Cardiac muscle cell (in vitro differentiated cells and primary cell): ENCODE measurements at places on chromosomes 16 and 17. TPM values are rescaled to one million over a fixed set of nuclear protein-coding genes. Genes with fewer than 3 reads are reported as not detected.
A peak's percentile ranks its signal among the peaks of the same experiment; 100 is the strongest.

DNA sequence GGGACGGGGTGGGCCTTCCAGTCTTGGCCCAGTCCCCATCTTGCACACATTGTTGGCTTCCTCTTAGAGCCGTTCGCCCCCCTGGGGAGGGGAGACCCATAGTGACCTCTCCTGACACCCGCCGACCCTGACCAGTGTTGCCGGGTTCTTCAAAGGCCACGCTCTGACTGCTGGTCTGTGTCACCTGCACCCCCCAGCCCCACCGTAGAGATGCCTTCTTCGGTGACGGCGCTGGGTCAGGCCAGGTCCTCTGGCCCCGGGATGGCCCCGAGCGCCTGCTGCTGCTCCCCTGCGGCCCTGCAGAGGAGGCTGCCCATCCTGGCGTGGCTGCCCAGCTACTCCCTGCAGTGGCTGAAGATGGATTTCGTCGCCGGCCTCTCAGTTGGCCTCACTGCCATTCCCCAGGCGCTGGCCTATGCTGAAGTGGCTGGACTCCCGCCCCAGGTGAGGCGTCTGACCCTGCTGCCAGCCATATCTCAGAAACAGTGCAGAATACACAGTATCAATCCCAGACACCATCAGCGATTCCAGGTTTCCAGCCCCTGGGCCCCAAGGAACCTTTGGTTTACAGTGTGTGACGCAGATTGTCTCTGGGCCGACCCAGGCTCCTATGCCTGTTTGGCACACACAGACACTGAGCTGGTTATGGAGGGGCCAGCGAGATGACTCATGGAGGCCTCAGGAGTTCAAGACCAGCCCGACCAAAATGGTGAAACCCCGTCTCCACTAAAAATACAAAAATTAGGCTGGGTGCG is 1.3 kb downstream of the SLC26A11 start:
- DNase-seq = no peak

Gene FNDC8
- total RNA-seq = not detected in 2 replicates

Gene HSD11B2
- 0.28 and 0.36 TPM in 2 replicates for total RNA-seq

DNA sequence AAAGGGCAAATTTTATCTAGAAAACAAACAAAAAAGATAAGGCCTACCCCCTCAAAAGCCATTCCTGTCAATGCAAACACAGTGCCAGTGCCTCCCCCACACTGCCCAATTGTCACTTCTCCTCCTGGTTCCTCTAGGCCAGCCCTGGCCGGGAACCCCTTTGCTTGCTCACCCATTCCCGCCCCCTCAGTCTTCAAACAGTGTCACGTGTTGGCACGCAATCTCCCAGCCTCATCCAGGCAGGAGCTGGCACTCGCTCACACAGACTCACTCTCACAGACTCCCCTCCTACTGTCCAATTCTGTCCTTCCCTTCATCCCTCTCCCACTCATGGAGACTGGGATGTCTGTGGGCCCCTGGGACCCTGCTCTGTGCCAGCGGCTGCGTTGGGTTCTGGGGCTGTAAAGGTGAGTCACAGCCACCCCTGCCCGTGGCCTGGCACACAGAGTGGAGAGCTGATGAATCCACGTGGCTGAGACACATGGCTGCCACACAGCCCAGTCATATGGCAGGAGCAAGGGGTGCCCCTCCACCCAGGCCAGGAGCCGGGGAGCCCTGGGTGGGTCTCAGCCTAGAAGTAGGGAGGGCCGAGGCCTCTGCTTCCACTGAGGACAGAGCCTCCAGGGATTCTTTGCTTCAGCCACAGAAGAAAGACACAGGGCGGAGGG is 54.8 kb downstream of the VAC14 start:
- DNase-seq = peak; percentile 84

GRCh38 chr17:43760254-43760852 is 1.8 kb upstream of the SOST start:
- DNase-seq = peak; percentile 96

Gene IQCK
- total RNA-seq = 13.9 and 18.4 TPM in 2 replicates

GRCh38 chr16:68406458-68407152 is 41.7 kb downstream of the SMPD3 start:
- DNase-seq = no peak

GRCh38 chr17:70130289-70130688 is 39.0 kb upstream of the KCNJ2 start:
- no peak for DNase-seq

- peak; percentile 77 for DNase-seq
Observed at GRCh38 chr17:48012151-48012520, 25.5 kb downstream of the COPZ2 start.

Gene SGCA
- total RNA-seq = 57.5 and 63.3 TPM in 2 replicates

Gene PLLP
- 11.4 and 14.2 TPM in 2 replicates for total RNA-seq

GRCh38 chr17:42365136-42365535 is 23.1 kb downstream of the STAT3 start:
- no peak for DNase-seq

Gene HSPB9
- total RNA-seq = 0.06 and 0.67 TPM in 2 replicates

- DNase-seq = no peak
Observed at GRCh38 chr16:81697616-81698309, 81.3 kb upstream of the PLCG2 start.

DNA sequence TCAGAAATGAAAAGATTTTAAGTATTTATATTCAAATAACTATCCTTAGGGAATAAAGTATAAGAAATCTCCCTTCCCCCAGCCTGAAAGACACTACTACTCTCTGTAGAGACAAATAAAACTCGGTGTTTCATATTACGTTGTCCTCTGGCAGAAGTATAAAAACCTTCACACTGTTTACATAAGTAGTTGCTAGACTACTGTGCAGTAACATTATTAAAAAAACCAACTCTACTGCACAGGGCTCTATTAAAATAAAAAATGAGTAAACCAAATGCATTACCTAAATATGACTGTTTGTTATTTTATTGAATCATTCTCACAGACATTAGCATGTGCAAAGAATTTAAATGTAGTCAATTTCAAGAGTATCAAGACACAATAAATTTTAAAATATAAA is 67.4 kb downstream of the MED13 start:
- no peak for DNase-seq

DNA sequence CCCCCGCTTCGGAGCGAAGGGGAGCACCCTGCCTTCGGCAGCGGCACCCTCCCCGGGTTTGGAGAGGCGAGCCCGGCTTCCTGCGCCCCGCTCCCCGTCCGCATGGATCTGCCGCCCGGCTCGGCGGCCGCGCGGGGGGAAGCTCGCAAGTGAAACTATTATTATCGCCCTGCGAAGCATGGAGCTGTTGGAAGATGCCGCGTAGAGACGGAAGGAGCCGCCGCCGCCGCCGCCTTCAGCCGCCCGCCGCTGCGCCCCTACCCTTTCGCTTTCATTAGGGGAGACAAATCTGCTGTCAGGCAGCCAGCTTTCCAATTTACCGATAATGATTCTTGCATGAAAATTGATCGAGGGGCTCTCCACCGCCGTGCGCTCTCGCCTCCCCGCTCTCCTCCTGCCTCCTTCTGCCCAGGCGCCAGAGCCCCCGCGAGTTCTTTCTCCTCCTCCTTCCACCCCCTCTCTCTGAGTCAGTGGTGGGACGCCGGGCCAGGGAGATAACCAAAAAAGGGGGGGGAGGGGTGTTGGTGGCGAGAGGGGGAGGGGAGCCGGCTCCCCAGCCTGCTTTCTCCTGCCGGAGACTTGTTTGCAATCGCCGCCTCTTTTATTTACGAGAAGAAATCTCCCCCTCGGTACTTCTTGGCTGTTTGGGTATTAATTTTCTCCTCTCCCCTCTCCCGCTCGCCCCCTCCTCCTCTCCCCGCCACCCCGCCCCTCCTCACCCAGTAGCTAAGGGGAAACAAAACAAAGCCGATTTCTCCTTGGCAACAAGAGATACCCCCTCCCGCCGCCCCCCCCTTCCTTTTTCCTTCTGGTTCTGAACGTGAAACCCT is 58.0 kb upstream of the GSE1 start:
- DNase-seq = peak; percentile 86

Gene COX11
- total RNA-seq = 96.9 and 121 TPM in 2 replicates

Gene DNAAF1
- total RNA-seq = 0.51 and 1.3 TPM in 2 replicates

Gene FGF11
- 51.9 and 56.8 TPM in 2 replicates for total RNA-seq

- peak; percentile 69 for DNase-seq
Observed at GRCh38 chr17:74444406-74444805, 12.5 kb downstream of the GPRC5C start.

Gene OTOA
- 0.11 and 0.51 TPM in 2 replicates for total RNA-seq

DNA sequence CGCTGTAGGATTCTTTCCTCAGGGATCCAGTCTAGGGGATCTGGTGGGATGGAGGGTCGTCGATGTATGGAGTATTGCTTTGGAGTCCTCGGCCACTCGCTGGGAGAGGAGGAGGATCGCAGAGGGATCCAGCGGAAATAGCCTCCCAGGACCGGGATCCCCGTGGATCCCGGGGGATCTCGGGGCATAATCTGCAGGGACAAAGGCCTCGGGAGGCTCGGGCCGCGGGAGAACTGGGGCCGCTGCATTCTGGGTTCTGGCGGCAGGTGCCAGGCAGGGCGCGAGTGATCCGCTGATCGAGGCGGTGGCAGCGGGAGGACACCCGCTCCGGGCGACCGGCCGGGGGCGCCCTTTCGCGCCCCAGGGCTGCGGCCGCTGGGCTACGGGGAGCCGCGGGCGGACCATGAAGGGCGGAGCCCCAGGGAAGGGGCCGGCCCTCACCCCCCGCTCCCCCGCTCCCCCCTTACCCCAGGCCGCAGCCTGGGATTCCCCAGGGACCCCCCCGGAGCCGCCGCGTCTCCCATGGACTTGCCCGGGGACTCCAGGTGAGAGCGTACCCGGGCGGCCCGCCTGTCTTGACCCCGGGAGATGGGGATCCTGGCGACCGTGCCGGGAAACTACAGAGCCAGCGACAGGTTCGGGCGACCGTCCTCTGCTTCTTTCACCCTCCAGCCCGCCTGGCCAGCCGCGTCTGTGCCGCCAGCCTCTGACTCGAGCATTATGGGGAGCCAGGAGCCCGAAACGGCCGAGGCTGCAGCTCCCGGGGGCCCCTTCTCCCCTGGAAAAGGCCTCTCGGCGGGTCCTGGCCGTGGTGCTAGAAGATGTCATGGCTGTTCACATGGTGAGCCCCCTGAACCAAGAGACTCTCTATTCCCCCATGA is 604 bp downstream of the PRR14 start:
- peak; percentile 75 for DNase-seq

Gene MYH3
- total RNA-seq = 1.3 and 3.1 TPM in 2 replicates

Gene KRT40
- not detected in 2 replicates for total RNA-seq

Gene ADAD2
- total RNA-seq = 0.04 TPM in 1 of 2 replicates, not detected in the other

GRCh38 chr17:43766413-43767052 is 7.9 kb upstream of the SOST start:
- DNase-seq = peak; percentile 72

GRCh38 chr17:56653877-56654276 is 60.4 kb downstream of the NOG start:
- DNase-seq = peak; percentile 19
